ENCODE measurements at places on chromosomes 16 and 17.

DNA sequence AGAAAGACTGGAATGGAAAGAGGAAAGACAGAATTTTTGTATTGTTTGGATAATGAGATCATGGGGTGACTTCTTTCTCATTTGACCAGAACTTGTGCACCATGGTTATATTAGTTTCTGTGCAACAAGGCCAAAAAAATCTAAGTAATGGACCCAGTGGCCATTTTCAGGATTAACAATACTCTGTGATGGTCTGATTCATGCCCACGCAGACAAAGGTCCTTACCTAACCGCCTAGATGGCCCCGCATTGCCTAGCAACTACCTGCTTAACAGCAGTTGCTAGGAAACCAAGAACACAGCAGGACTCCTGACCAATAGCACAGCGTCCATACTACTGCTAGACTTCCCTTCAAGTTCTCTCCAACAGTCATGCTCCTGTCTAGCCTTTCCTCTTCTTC is 22.4 kb downstream of the MIS12 start:
- DNase-seq: peak; percentile 32

DNA sequence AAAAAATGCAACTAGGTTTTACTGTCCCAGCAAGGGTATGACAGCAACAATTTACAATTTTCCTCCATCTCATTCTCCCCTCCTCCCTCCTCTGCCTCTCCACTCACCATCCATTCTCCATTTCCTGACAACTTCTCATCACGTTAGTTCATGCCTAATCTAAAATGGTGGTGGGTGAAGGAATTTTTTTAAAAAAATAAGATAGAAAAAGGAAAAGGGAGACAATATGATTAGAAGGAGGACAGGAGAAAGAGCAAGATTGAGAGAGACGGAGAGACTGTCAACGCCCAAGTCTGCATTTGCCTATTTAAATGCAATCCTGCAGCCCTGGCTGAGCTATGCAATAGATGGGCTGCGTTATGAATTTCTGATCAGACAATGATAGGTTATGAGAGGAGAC is 380.7 kb upstream of the PSMD7 start:
- DNase-seq: no peak

GRCh38 chr16:88504489-88505404 is 51.7 kb downstream of the ZFPM1 start:
- DNase-seq: no peak

DNA sequence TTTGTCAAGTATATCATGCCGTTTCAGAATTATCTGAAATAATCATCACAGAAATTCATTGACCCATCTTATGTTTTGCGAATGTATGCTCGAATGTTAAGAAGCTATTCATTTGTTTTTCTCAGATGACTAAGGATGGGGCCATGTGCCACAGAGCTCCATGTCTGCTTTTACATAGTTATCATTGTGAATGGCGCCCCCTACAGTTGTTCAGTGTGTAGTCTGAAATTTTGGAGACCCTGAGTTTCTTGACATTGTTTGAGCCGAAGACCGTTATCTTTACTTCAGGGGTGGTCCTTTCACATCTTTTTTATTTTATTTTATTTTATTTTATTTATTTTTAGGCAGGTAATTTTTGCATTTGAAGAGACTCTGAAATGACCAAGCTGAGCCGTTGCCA is 972.0 kb upstream of the RBFOX1 start:
- DNase-seq: no peak

DNA sequence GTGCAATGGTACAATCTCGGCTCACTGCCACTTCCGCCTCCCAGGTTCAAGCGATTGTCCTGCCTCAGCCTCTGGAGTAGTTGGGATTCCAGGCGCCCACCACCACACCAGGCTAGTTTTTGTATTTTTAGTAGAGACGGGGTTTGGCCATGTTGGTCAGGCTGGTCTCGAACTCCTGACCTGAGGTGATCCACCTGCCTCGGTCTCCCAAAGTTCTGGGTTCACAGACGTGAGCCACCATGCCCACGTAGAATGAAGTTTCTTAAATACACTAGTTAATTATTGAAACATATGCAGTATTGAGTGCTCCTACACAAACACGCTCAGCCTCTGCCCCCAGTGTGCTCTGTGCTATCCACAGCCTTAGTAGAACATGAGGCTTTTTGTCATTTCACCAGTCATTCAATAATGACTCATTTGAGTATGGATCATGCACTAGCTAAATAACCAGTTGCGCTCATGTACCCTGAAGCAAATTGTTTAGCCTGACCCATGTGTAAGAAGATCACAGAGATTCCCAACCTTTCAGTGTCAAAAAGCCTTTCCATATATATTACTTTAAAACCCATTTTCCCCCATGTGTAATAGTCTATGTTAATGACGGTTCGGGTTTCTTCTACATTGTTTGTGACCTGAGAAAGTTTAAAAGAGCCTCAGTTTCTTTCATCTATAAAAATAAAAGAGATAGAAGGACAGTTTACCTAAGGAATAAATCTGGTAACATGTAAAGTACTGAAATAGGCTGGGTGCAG is 49.7 kb downstream of the TUBD1 start:
- DNase-seq: peak; percentile 94

GRCh38 chr17:27217631-27218030 is 76.3 kb upstream of the WSB1 start:
- DNase-seq: no peak

DNA sequence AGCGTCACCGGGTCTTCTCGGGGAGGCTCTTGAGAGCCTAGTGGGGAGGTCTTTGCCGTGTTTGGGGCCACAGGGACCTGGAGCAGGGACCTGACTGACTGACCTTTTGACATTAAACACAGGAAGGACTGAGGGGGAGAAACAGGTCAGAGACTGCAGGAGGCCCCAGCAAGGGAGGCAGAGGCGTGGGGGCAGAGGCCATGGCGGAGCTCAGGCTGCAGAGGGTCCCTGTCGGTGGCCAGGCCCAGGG is 41.6 kb upstream of the GSE1 start:
- no peak for DNase-seq

GRCh38 chr16:50637716-50638602 is 43.2 kb downstream of the SNX20 start:
- no peak for DNase-seq

GRCh38 chr16:29656688-29657523 is 6.1 kb upstream of the SPN start:
- no peak for DNase-seq

GRCh38 chr16:12833926-12834325 is 30.2 kb upstream of the CPPED1 start:
- no peak for DNase-seq

DNA sequence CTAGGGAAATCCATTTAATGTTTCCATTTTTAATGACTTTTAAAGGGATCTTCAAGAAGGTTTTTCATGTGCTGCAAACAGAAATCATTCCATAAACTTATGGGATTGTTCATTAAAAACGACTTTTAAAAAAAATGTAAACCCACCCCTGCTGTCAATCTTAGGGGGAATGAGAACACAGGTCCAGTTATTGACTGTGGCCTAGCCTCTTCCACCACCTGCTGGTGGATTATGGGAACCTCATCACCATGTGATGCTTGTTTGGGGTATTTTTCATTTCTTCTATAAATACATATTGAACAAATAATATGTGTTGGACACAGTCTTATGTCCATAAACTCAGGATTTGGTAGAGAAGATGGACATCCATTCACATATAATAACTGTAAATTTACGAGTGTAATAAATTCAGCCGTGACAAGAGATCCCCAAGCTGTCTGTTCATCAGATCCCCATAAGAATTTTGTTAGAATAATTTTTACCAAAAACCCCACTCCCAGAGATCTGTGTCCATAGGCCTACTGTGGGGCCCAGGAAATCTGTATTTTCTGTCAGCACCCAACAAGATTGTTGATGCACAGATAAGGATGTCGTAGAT is 42.0 kb upstream of the TMC5 start:
- peak; percentile 13 for DNase-seq

DNA sequence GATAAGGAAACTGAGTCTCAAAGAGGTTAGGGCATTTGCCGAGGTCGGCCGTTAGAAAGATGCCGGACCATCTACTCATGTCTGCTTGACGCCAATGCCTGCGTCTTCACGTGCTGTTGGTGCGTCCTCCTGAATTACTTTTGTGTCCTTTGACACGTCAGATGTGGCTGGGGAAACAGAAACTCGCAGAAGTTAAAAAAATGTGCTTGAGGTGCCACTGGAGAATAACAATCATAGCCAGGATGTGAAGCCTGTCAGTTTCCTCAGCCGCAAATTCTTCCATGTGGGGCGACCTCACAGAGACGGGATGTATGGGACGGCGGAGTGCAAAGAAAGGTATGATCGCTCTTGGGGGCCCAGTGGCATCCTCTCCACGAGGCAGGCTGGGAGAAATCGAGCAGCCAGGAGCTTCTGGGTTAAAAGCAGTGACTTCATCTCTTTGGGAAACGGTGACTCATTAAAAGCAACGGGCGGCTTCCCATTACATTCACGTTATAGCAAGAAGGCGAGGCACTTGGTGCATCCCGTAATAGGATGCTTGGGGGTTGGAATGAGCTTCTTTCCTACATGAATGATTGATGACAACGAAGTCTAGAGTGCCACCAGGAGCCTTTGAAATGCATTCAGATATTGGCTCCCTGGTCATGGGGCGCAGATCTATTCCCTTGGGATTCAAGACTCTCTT is 67.8 kb downstream of the BMERB1 start:
- DNase-seq: peak; percentile 80

DNA sequence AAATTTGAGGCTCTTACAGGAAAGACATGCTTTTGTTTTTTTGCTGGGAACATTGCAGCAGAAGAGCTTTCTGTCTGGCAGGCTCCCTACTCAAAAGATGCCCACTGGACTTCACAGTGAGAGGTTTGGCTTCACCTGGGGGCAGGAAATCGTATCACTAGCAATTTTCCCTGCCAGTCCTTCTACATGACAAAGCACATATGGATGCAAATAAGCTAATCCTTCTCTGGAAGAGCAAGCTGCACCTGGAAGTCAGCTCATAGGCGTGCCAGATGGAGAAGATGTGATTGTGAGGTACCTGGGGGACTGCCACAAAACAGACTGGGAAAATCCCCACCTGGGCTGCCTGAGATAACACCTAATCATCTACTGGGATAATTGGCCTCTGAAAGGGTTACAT is 195.0 kb upstream of the CPHXL start:
- no peak for DNase-seq

GRCh38 chr16:84689111-84689510 is 10.7 kb upstream of the USP10 start:
- peak; percentile 67 for DNase-seq

DNA sequence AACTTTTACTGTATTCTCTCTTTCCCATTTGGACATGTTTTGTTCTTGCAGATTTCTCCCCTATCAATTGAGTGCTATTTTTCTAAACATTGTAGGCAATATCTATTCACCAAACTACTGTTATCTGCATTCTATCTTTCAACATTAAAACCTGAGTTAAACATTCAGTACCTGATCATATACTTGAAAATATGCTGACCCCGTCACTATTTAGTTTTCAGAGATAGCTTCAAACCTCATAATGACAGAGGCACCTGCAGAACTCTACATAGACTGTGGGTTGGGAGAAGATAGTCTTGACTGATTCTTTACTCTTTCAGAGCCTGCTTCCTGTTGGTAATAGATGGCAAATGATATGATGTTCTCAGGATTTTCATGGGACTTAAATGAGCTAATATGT is 965.7 kb upstream of the GOT2 start:
- no peak for DNase-seq

- no peak for DNase-seq
Observed at GRCh38 chr16:54586474-54587175, 300.0 kb upstream of the IRX3 start.

GRCh38 chr16:2927010-2927646 is 15.4 kb downstream of the FLYWCH1 start:
- peak; percentile 51 for DNase-seq

GRCh38 chr16:60681043-60681442 is 1355.2 kb downstream of the CDH8 start:
- DNase-seq: no peak

DNA sequence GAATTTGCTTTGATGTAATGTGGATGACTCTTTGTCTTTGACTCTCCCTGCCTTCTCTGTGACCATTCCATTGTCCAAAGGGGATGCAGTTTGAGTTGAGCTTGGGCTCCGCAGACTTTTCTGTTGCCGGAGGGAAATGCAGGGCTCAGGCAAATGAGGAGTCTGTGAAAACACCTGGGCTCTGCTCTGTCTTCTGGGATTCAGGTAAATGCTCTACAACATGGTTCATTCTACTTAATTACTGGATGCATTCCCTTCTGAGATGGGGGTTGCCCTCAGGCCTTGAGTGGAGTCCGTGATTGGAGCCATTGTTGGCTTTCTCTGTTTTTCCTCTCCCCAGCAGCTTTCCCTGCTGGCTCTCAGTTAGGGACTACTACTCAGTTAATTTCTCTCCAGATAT is 26.4 kb upstream of the SPNS2 start:
- DNase-seq: no peak

DNA sequence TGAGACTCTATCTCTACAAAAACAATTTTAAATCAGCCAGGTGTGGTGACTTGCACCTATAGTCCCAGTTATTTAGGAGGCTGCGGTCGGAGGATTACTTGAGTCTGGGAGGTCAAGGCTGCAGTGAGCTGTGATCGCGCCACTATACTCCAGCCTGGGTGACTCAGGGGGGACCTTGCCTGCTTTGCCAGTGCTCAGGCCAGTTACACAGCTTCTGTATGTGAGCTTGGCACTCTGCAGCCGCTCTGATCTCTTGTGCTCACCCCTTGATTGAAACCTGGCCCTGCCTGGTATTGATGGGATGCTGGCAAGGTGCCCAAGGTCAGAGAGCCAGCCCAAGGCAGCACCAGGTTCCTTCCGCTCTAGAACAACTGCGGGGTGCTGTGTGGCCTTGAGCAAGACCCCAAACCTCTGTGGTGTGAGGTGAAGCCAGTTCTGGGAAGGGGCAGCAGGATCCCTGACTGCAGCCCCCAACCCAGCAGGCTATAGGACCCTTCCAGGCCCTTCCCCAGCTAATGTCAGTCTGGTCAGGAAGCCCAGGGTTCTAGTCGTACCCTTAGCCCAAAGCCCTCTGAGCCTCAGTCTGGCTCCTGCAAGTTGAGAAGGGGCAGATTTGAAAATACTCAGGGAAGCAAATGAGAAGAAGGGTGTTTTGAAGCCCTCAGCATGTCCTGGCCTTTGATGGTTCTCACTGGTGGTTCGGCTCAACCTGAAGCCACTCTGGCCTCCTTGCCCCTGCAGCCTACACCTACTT is 18.9 kb downstream of the MMP15 start:
- no peak for DNase-seq

DNA sequence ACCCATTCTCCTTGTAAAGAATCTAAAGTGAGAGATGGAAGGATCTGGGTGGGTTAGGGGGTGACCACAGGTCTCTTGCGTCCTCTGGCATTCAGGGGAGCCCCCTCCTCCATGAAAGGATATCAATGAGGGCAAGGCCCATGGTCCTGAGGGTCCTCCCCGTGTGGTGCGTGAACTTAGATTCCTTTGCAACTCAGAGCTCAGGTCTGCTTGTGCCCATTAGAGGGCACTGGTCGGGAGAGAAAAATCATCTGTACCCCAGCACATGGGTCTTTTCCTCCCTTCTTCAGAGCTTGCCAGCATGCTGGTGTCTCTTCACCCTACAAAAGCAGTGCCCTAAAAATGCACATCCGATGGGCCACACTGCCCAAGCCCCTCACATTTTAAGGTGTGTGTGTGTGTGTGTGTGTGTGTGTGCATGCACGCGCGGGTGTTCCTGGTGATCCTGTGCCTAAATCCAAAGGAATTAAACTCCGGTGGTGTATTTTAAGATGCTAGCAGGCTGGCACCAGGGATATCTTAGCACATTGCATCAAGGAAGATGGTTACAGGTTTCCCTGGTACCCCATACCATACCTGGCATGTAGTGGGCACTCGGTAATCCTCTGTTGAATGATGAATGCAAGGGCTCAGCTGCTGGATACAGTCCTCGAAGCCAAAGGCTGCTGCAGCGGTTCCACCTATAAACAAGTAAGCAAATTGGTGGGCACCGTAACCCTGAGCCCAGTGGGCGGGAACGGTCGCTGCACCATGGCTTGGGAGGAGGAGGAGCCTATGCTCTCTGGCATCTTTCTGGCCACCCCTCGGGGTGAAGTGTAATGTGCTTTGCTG is 4.7 kb downstream of the C1QTNF1 start:
- no peak for DNase-seq

All from skeletal muscle cell (primary cell).